ENCODE measurements at places on chromosomes 7 and 10. TPM values are rescaled to one million over a fixed set of nuclear protein-coding genes. Genes with fewer than 3 reads are reported as not detected.

Gene COL28A1
- total RNA-seq = 182 TPM

Gene ANKRD7
- 1.0 TPM for total RNA-seq

Gene CLCN1
- total RNA-seq = not detected

Gene RAMP3
- 59.6 TPM for total RNA-seq

Gene TRIL
- total RNA-seq = 9.7 TPM

GRCh38 chr10:129704786-129705525 lies 237.9 kb downstream of the MGMT start:
- DNase-seq = no peak

DNA sequence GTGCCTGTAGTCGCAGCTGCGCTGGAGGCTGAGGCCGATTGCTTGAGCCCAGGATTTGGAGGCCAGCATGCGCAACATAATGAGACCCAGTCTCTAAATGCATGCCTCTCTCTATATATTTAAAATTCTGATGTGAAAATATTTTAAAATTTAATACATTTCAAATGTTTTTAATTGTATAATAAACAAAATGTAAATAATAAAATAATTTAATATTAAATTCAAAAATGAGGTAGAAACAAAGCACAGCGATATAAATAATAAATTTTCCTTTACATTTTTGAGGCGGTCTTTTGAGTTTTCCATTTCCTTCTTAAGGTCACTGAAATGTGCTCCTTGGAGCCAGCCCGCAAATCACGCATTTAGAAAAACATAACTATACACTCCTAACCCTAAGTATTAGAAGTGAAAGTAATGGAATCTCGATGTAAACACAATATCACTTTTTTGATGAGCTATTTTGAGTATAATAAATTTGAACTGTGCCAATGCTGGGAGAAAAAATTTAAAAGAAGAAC lies 523 bp upstream of the CDK1 start:
- DNase-seq = no peak

DNA sequence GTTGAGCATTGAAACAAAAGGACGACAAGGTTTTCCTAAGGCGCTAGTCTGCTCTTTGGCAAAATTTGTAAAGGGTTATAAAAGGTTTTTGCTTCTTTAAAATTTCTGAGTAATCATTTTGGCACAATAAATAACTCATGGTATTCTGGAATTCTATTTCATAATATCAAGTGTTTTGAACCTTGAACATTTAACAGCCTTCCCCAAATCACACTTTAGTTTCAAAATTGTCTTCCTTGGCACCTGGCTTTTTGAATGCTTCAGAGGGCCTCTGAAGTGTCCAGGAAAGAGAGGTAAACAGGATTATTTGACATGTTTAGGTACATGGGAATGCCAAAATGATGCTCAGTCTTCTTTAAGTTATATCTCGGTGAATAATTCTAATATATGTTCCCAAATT lies 220.8 kb downstream of the PHF14 start:
- DNase-seq = no peak

Gene NEUROG3
- not detected for total RNA-seq

Gene HABP2
- total RNA-seq = not detected

- no peak for DNase-seq
These were observed 138.0 kb upstream of the TARP start for GRCh38 chr7:38411404-38411803.

Gene GTPBP10
- 35.4 TPM for total RNA-seq

Gene RNF148
- 2.0 TPM for total RNA-seq

Gene NKX1-2
- total RNA-seq = not detected

DNA sequence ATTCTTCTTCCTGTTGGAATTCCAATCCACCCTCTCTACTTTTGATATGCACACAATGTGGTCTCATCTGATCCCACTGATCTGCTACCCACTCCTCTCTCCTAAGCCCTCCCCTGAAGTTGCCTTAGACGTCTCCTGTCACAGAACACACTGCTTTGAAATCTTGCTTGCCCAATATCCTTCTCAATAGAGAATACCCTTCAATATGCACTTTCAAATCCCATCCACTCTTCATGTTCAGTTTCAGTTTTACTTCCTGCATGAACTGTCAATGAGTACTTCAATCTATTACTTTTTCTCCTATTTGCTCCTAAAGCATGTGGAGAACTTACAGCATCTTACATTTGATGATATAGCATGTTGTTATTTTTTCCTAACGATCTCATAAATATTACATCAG lies 93.5 kb downstream of the UPF2 start:
- DNase-seq = no peak

DNA sequence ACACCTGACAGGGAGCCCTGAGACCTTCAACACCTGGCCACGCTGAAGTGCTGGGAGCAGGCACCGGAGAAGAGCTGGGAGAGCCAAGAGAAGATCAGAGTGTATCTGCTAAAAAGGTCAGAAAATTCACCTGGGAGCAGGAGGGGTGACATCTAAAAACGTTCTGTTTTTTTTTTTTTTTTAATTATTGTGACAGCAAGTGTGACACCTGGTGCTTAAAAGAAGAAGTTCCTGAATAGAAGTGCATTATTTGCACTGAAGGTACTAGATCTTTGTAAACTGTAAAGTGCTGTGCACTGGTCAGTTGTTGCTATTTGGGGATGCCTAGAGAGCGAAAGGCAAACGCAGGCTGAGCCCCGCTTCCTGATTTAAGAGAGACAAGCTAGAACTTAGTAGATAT lies 422.0 kb downstream of the PLXNA4 start:
- no peak for DNase-seq

DNA sequence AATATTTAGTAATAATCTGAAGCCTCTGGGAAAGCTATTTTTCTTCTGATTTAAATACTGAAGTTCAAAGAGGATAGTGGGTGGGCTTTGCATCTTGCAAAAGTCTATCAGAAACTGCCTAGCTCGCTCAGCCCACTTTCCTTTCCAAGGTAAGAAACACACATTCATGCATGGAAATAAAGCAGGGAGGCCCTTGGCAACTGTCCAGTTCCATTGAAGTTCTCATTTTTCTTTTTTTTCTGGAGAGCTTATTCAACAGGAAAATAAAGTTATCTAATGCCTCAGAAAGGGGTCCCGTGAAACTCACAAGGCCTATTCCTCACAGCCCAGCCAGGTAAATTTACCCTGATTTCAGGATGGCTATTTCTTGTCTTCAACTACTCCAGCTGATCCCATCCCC lies 654.9 kb downstream of the KCNMA1 start:
- DNase-seq = no peak

Gene AKR1C4
- total RNA-seq = not detected

DNA sequence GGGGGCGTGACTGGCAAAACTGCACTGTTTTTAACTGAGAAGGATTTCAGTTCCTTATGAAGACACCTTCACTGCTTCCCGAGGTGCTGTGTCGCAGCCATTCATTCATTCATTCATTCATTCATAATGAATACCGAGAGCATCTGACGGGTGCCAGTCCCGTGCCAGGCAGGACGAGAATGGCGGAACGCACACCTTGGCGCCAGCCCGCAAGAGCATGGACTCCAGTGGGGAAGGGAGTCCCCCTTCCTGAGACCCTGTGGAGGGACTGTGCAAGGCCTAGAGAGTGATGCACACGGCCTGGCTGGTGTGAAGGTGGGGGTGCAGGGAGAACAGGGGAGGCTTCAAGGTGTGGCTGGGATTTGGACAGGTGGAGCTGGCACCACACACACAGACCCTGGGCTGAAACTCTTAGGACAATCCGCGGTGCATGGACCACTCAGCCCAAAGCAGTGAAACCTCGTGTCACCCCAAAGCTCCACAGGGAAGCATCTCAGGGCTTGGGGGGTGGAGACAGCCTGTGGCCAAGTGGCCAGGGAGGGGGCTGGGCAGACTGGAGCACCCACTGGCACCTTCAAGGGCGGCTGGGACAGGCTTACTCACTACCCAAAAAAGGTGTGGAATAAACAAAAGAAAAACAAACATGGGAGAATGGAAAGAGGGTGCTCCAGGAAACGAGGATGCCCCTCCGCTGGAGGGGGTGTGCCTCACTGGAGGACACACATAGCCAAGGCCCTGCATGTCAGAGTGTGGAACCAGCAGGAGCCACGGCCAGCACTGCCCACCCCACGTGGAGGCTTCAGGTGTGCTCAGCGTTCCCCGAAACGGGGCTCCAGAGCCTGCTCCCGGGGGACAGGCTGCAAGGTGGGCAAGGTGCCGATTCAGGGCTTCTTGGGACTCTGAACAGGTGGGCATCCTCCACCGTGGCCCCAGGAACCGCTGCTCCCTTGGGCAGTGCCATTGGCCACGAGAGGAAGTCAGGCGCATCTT lies 37.7 kb downstream of the EBF3 start:
- peak; percentile 53 for DNase-seq

DNA sequence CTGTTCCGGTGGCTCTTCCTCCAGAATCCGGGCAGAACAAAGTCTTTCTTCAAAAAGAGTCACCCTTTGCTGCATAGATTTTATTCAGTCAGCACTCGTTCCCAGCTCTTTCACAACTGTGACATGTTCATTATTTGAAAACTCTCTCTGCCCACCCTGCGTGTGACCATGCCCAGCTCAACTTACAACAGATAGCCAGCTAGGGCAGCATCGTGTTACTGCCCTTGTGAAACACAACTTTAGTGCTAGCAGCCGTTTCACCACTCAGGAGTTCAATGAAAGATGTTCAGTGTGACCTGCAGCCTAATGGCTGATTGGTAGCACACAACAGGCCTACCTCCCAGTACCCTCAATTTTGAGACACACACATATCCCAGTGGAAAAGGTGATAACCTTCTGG lies 57.9 kb downstream of the ZNF438 start:
- DNase-seq = no peak

Gene OR2A5
- not detected for total RNA-seq

- DNase-seq = no peak
These were observed 35.9 kb downstream of the ZRANB1 start for GRCh38 chr10:124977648-124978375.

DNA sequence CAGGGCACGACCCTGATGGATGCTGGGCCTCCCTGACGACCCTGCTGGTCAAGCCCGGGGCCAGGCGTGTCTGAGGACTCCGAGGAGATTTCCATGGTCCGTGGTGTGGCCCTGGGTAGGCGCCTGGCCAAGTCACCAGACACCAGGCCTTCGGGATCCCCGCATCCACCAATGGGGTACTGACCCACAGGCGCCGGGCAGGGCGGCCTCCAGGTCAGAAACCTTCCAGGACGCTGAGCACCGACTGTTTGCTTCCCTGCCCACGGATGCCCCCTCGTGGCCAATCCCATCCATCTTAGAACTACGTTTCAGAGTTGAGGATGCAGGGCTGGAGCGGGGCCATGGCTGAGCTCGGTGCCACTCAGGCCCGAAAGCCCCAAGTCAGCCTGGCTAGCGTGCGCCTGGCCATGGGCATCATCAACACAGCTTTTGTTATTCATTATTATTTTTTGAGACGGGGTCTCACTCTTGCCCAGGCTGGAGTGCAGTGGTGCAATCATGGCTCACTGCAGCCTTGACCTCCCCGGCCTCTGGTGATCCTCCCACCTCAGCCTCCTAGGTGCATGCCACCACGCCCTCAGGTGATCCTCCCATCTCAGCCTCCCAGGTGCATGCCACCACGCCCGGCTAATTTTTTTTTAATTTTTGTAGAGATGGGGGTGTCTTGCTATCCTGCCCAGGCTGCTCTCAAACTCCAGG lies 7.1 kb upstream of the AMZ1 start:
- DNase-seq = peak; percentile 92

GRCh38 chr7:108114117-108114841 lies 15.9 kb downstream of the LAMB4 start:
- no peak for DNase-seq

DNA sequence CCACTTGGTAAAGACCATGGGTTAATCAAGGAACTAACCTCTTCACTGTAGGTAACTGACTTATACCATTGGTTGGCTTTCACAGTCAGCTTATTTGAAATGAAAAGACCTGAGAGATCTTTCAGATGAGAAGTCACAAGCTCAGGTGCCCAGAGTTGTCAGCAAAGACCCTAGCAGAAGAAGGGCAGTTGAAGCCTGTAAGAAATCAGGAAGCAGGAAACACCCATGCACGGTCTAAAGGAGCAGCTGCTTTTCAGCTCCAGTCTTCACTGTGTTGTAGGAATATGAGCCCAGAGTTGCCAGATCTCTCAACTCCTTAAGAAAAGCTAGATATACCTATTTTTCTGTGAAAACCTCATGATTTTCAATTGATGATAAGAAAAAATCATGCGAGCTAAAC lies 130.0 kb downstream of the ARID5B start:
- no peak for DNase-seq

Gene NEUROD6
- total RNA-seq = not detected

Gene CNPY1
- total RNA-seq = not detected

GRCh38 chr10:12965571-12965970 lies 35.9 kb downstream of the CCDC3 start:
- DNase-seq = no peak

Gene EBLN1
- total RNA-seq = not detected

- no peak for DNase-seq
These were observed 9.9 kb downstream of the ANTXRL start for GRCh38 chr10:46296641-46297141.

Gene CPA2
- 1.2 TPM for total RNA-seq

DNA sequence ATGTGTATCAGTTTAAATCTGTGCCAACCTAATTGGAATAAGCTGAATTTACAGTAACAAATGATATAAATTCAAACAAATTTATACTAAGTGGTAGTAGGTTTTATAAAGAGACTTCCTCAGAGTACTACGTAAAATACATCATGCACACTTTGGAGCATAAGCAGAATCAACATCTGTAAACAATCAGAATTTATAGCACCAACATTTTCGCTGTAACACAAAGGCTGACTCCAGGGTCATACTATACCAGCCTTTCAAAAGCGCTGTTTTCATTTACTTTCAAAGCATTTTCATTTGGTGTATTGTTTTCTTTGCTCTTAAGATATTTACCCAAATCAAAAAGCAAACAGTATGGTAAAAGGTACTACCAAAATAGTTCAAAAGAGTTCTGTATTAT lies 29.3 kb upstream of the TMEM168 start:
- no peak for DNase-seq

Gene CFAP69
- 36.1 TPM for total RNA-seq

All from sciatic nerve (tissue), 2 donors.